Stimulated activated CD4-positive, alpha-beta T cell treated with anti-CD3 and anti-CD28 coated beads, Interleukin-4, amount 100 ng/mL, for 4 hours (primary cell): ENCODE measurements at places on chromosomes 12 and 14.

GRCh38 chr14:102373110-102373509 lies 10.4 kb downstream of the TECPR2 start:
- no peak for DNase-seq

- DNase-seq: no peak
Observed at GRCh38 chr12:88736031-88736430, 155.8 kb upstream of the KITLG start.

GRCh38 chr14:103129301-103130016 lies 6.2 kb downstream of the TNFAIP2 start:
- no peak for DNase-seq

GRCh38 chr12:64568298-64568697 lies 42.0 kb upstream of the RASSF3 start:
- no peak for DNase-seq

DNA sequence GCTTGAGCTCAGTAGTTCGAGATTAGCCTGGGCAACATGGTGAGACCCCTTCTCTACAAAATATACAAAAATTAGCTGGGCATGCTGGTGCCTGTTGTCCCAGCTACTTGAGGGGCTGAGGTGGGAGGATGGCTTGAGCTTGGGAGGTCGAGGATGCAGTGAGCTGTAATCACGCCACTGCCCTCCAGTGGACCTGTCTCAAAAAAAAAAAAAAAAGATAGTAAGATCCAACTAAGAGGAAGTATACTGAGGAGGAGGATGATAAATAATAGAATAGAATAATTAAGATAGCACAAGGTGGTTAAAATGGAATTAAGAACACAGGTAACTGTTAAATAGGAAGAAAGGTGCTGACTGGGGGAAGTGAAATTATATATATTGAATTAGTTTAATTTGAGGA lies 37.0 kb upstream of the BAZ1A start:
- no peak for DNase-seq

DNA sequence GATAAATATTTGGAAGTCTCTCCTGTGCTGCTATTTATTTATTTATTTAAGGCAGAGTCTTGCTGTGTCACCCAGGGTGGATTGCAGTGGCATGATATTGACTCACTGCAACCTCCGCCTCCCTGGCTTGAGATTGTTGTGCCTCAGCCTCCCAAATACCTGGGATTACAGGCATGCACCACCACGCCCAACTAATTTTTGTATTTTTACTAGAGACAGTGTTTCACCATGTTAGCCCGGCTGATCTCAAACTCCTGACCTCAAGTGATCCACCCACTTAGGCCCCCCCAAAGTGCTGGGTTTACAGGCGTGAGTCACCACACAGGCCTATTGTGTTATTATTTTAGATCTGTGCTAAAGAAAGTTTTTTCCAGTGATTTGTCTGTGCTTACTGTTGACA lies 225.2 kb downstream of the CCER1 start:
- no peak for DNase-seq

DNA sequence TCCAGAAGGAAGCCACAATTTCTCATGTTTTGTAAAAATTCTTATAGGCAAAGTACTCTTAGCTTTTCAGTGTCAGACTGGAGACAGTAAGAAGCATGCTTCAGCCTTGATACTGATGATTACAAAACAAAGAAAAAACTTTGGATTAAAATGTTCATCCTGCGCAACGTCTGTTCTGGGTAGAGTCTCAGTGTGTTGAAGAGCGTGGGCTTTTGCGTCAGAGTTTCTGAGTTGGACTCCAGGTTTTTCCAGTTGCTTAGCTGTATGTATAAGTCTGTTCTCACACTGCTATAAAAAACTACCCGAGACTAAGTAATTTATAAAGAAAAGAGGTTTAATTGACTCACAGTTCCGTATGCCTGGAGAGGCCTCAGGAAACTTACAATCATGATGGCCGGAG lies 508.1 kb downstream of the DIO2 start:
- DNase-seq: no peak

DNA sequence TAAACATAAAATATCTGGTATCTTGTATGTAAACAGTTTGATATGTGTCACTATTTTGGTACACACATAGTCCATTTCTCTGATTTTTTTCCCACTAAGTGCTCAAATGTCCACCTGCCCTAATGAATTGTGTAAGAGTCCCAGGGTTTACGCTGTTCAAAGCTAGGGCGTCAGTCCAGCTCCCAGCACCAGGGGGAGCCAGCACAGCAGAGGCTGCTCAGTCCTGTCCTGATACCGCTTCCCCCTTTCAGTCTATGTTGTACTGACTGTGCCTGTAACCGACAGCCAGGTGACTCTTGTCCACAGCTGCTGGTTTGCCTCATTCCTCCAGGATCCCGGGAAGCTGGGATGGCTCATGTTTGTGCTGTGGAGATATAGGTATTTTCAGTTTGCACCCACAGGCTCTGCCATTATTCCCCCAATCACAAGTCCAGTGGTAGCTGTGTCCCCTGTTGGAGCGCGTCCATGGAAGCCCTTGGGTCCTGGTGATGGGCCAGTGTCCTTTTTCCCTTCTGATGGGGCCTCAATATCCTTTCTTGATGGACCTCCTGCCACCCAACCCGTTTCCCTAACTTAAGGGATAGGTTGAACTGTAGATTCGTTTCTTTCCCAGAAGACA lies 242.0 kb downstream of the NEDD1 start:
- peak; percentile 5 for DNase-seq

DNA sequence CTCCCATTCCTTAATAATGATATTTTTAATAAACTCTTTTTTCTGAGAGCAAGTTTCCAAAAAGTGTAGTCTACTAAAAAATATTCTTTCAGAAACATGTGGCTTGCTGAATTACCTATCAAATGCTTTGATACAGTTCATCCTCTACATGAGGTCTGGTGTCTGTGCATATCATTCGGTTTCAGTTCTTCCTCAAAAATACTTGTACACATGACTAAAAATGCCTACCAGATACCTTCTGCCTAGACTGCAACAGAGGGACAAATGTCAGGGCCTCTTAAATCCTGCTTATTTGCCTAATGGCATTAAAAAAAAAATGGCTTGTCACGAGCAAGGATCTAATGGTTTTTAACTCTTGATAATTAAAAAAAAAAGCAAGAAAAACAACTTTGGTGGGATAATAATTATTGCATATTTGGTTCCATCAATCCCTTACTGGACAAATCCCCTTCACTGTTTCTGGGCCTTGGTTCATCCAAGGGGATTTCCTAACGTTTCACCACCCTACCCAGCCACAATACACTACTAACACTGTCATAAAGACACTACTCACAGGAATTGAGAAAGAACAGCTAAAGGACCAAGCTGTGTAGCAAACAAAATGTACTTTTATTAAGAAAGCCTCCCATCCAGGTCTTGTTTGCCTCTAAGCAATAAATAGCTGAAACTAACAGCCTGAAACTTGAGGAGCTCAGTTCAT lies 45.7 kb downstream of the PARP11 start:
- no peak for DNase-seq

DNA sequence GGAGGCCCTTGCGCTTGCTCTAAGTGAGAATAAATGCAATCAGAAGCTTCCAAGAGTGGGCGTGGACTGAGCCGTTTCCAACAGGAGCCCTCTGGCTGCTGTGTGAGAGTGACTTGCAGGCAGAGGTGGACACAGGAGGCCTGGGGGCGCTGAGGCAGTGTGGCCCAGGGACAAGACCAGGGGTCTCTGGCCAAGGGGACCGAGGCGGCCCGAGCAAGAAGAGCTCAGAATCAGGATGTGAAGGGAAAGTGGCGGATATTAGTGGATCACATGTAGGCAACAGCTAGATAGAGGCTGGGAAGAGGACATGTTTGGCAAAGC lies 8.6 kb downstream of the RIMBP2 start:
- DNase-seq: no peak

- no peak for DNase-seq
Observed at GRCh38 chr12:13186302-13186701, 10.2 kb upstream of the EMP1 start.

GRCh38 chr12:75964150-75964549 lies 67.4 kb downstream of the PHLDA1 start:
- no peak for DNase-seq

DNA sequence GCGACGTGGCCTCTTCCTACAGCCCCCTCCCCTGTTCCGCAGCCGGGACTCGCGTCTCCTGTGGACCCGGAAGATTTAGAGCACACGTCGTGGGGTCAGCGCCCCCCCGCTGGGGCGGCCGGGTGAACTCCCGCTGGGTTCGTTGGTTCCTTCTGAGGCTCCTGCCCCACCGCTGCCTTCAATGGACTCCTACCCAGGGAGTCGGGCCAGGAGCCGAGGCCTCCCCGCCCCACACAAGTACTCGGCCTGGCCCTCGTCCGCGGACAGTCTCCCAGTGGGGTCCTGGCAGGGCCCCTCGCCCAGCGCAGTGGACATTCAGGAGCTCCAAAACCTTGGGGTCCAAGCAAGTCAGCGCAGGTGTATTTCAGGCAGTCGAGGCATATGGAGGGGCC lies 1.2 kb downstream of the MMP17 start:
- DNase-seq: no peak

DNA sequence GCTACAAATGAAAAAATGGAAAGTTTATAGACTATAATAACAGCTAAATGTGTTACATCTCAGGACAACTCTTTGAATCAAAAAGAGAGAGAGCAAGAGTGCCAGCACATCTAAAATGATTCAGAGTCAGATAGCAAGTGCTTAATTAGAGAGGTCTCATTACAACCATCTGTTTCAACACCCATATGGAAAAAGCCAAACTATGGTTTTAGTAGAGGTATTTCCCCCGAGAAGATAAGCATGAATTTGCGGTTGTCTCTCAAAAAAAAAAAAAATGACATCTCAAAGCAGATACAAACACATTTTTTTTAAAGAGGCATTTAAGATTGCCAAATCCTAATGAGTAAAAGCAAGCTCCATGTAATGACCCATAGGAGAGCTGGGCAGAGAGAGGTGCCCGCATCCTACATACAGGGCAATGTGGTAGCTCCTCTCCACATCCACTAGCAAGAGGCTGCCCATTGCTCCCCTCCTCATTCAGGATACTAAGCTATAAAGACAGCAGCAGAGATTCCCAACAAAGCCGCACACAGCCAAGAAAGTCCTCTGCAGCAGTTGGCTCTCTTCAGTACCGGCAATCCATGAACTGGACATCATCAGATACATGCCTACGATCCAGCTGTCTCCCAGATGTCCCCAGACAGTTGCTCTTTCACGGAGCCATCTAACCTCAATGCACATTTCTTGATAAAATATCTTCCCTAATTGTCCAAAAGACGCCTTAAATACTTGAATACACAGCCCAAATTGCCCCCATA lies 100.4 kb downstream of the EFCAB11 start:
- DNase-seq: no peak

GRCh38 chr12:94874518-94875302 lies 128.8 kb downstream of the NDUFA12 start:
- no peak for DNase-seq

DNA sequence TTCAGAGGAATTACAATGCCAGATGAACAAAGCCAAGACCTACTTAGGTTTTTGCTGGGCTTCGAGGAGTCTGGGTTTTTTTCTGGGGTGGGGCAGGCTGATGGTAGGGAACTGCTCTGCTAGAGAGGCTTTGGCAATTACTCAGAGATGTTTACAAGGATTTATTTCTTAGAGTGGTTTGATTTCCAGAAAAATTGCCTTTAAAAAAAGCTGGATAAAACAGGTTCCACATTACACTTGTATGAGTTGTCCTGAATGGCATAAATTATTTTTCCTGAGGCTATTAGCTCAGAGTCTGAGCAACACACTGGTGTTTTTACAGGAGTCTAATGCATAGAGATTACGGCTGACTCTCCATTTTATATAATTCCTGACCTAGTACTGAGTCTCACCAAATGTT lies 118.5 kb upstream of the FRMD6 start:
- DNase-seq: no peak

DNA sequence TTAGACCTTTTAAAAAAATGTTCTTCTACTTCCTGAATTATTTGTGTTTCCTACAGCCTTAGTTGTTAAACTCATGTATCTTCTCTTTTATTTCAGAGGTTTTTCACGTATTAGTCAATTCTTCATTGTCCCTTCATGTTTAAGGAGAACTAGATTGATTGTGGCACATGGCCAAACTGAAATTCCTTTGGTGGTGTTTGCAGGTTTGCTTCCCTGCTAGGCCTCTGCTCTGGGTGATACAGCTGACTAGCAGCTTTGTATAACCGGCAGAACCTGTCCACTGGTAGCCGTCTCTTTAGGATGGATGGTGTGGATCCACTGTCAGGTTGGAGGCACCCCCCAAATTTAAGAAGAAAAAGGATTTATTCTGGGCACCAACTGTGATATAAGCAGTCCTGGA lies 262.1 kb downstream of the FBXL14 start:
- no peak for DNase-seq

GRCh38 chr14:22900081-22900799 lies 17.2 kb downstream of the REM2 start:
- peak; percentile 27 for DNase-seq

- peak; percentile 64 for DNase-seq
Observed at GRCh38 chr14:73741386-73741875, 27.2 kb upstream of the PNMA1 start.

DNA sequence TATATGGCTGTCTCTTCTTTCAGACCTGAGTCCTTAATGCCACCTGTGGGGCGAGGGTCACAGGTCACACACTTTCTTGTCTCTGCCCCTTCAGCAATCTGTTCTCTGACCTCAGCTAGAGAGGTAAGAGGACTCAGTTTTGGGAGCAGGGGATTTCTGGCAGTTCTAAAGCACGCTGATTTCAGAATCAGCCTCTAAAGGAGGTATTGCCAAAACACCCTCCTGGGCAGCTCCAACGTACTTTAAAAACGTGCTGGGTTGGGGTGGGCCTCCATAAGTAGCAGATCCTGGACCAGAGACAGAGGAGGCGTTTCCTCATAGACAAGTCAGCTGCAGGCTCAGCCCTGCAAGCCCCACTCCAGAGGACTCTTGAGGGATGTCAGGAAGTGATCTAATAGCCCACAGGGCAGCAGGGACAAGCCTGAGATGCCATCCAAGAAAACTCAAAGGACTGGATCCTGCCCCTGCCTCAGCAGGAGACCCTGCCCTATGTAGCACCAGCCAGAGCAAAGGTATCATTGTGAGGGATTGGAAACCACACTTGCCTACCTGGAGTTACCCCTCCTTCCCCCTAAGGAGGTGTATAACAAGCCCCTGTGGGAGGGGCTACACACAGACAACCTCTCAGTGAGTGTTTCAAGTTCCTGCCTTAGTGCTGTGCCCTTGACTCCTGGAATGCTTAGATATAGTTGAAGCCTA lies 8.5 kb downstream of the CTDSP2 start:
- no peak for DNase-seq
